CD4-positive, alpha-beta T cell treated with Interleukin-1 beta for 1 hour (primary cell): ENCODE measurements at places on chromosomes 11 and 22.

- no peak for DNase-seq
Observed at GRCh38 chr22:18033204-18033998, 9.0 kb upstream of the MICAL3 start.

- no peak for DNase-seq
Observed at GRCh38 chr22:19648419-19648929, 65.8 kb upstream of the SEPTIN5 start.

- DNase-seq: peak; percentile 93
Observed at GRCh38 chr22:39152511-39153219, at the start of gene CBX7. CBX7 (minus strand) TSS chr22:39152680; CDS start chr22:39152444, 236 bp downstream.

DNA sequence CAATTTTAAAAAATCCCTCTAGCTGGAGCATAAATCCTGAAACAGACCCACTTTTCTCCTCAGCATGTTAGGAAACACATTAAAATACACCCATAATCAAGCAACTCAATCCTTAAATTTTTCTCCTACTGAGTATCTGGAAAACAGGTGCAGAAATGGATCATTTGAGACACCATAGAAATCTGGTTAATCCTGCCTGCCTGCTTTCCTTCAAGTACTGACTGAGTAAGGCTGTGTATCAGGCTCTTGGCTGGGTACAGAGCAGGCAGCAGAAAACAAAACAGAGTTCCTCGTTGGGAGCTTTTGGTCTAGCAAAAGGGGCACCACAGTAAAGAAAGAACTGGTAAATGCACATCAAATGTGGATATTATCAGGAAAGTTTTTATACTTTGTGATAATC lies 1.9 kb downstream of the KCNQ1OT1 start:
- no peak for DNase-seq

DNA sequence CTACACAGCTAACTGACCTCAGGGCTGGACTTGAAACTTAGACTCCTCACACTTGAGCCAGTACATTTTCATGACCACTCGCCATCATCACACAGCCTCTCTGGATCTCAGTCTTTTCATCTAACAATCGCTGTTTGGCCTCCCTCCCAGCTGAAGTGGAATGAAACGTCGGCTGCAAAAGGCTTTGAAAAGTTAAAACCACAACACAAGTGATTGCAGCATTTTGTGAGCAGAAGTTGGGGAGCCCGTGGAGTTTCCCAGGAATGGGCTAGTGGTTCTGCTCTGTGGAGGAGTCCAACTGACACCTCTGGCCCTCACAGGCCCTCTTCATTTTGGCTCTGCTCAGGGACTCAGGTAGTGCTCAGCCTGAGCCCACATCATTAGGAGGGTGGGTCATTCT lies 35.9 kb upstream of the TRIM29 start:
- no peak for DNase-seq

- DNase-seq: no peak
Observed at GRCh38 chr11:14299921-14300320, 59.1 kb downstream of the RRAS2 start.

- no peak for DNase-seq
Observed at GRCh38 chr22:45993143-45993692, 16.3 kb upstream of the WNT7B start.

- DNase-seq: no peak
Observed at GRCh38 chr22:17684245-17684644, 45.7 kb downstream of the BCL2L13 start.

DNA sequence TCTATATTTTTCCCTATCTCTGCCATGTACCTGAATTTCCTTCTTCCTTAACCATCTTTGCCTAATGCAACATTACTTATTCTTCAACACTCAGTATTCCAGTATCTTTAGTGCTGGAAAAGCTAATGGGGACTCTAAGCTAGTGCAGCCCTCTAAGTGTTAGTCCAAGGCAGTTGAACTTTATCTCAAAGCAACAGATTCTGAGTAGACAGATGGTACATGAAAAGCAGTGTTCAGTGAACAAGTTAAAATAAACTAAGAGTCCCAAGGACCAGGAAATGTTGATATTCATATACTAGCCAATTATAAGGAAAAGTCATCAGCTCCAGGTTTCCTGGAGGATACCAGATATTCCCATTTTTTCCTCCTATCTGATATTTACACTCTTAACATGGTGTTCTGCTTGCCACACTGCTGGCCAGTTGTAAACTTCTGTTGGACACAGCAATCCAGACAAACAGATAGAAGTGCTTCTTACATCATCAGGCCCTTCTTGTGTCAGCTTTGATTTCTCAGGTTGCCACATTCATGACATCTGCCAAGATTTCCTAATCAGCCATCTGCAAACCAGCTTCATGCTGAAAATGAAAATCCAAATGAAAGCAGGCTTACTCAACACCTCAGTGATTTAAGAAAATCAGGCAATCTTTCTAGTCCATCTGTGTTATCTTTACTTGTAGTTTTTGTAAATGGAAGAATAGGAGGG lies 255.9 kb upstream of the POU2AF2 start:
- DNase-seq: peak; percentile 20

DNA sequence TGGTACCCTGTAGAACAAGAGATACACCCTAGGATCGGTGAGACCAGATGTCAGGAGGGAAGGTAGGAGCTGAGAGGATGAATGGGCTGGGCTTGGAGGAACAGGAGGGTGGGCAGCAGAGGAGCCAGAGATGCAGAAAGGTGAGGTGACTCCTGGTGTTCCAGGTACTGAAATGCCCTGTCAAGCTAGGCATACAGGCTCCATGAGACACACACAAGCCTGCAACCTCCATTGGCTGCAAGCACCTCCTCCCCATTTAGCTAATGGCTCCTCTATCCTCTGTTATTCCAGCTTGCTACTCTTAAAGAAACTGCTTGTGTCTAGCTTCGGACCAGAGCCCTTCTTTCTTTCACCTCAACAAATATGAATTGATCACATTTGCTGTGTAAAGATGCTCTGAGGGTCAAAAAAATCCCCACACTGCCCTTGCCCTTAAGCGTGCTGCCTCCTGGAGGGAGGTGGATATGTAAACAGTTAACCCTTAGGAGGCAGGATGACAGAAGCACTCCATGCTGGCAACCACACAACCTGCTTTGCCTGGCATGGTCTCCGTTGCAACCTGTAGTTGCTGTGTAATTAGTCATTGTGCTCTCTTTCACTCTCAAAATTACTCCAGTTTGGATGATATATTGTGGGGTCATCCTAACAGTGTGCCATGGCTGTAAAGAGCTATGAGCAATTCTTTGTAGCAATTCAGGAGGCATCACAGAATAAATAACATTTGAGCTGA lies 156.0 kb downstream of the PKNOX2 start:
- no peak for DNase-seq

- DNase-seq: peak; percentile 37
Observed at GRCh38 chr11:1946812-1947484, at the start of gene MRPL23. MRPL23 (plus strand) TSS chr11:1947332; CDS start chr11:1947363, 31 bp downstream.

GRCh38 chr22:22710719-22711531 lies 66.5 kb downstream of the GGTLC2 start:
- DNase-seq: peak; percentile 57

GRCh38 chr22:37397226-37397625 lies 30.1 kb downstream of the ELFN2 start:
- DNase-seq: no peak

GRCh38 chr22:47784367-47784983 lies 1022.0 kb downstream of the TBC1D22A start:
- DNase-seq: no peak

DNA sequence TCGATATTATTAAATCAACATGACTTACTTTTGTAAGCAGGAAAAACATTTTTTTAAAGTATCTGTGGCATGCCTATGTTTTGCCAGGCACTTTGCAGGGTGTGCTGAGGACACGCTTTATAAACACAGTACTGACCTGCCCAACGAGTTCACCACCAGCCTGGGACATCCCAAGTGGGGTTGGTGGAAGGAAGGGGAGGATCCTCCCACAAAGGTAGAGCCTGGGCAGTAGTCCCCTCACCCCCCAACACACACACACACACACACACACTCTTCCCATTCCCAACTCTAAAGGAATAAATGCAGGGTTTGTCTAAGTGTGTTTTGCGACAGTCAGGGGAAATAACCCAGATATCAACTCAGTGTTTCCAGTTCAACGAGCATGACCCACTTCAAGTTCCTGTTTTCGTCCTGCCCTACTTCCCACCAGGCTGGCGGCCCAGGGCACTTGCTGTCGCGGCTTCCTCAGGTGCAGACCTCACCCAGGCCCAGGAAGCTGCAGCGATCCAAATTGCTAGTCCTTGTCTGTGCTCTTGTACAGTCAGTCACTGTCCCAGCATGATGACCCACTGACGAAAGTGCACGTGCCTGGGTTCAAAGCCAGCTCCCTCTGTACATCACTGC lies 3.1 kb downstream of the CERK start:
- peak; percentile 72 for DNase-seq

DNA sequence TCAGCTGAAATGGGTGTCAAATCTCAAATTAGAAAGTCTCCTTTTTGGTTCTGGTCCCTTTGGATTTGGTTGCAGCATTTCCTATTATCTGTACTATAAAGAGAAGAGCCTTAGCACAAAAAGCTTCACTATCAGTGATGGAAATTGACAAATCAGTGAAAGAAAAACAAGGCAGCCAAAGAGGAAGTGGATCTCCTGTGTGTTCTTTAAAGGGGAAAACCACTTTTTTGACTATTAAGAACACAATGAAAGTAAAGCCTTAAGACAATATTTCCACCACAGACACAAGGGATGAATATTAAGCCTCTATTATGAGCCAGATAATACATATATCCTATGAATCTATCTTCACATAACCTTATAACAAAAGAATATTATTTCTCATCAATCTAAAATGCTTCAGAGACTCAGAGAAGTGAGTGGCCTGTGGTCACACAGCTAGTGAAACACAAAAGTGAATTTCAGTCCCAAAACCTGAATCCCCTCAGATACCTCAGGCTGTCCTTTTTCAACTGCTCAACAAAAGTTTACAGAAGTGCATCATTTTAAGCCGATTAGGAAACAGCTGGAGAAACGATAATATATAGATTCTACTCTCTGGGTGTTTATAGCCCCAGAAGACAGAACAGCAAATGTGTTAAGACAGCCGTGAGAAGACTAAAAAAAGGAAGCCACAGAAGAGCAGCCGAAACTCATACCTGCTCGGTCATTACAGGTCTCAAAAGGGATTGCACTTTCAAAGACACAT lies 24.4 kb upstream of the FSHB start:
- no peak for DNase-seq

DNA sequence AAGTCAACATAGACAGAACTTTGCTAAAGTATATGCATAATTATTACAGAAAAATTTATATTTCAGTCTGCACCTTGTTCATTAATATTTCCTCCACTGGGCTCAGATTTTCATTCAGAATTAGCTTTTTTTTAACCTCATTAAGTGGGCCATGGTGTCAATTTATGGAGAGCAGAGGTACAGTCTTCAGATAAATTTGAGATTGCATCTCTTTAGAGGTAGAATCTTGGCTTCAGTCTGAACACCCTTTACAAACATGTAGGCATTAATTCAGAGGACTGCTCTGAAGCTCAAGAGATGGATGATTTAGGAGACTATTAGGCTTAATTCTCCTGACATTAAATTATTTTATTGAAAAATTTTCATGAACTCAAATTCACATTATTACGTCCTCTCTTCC lies 3.4 kb upstream of the HBB start:
- DNase-seq: no peak

DNA sequence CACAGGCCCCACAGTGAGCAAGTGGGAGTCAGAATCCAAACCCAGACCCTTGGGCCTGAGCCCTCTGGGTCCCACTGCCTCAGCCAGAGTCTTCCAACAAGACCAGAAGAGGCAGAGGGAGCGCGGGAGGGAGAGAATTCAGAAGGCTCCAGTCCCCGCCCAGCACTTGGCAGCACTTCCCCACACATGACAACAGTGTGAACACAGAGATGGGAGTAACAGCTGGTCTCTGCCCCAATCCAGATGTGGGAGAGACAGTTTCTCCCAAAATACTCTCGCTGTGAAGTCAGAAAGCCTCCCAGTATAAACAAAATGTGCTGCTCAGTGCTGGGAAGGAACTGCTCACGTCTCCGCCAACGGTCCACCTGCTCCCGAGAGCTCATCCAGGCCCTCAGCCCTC lies 219.9 kb downstream of the MN1 start:
- DNase-seq: no peak

- no peak for DNase-seq
Observed at GRCh38 chr11:39239553-39239952, 2219.9 kb downstream of the LRRC4C start.

- no peak for DNase-seq
Observed at GRCh38 chr11:121435132-121435531, 17.0 kb upstream of the SORL1 start.

- DNase-seq: no peak
Observed at GRCh38 chr11:15651033-15651432, 536.3 kb downstream of the INSC start.

GRCh38 chr22:39574779-39575551 lies 4.4 kb downstream of the CACNA1I start:
- no peak for DNase-seq

DNA sequence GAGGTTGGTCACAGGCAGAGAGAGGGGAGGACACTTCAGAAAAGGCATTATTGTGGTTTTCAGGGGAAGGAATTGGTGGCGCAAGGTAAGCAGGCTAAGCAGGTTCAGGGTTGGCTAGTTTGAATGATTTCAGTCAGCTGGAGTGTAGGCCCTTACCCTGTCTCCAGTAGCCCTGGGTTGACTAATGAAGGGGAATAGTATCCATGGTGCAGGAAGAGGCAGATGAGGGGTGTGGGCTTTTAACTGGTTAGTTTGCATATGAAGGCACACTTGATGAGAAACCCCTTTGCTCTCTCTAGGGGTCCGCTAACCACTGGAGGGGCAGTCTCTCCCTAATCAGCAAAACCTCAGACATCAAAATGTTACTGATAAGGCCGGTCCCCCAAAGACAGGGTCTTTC lies 249.7 kb downstream of the AASDHPPT start:
- DNase-seq: no peak

GRCh38 chr11:100072131-100072530 lies 615.0 kb upstream of the ARHGAP42 start:
- no peak for DNase-seq

GRCh38 chr11:21895686-21896085 lies 297.2 kb upstream of the ANO5 start:
- no peak for DNase-seq

GRCh38 chr22:36022697-36023096 lies 5.9 kb downstream of the RBFOX2 start:
- DNase-seq: no peak

DNA sequence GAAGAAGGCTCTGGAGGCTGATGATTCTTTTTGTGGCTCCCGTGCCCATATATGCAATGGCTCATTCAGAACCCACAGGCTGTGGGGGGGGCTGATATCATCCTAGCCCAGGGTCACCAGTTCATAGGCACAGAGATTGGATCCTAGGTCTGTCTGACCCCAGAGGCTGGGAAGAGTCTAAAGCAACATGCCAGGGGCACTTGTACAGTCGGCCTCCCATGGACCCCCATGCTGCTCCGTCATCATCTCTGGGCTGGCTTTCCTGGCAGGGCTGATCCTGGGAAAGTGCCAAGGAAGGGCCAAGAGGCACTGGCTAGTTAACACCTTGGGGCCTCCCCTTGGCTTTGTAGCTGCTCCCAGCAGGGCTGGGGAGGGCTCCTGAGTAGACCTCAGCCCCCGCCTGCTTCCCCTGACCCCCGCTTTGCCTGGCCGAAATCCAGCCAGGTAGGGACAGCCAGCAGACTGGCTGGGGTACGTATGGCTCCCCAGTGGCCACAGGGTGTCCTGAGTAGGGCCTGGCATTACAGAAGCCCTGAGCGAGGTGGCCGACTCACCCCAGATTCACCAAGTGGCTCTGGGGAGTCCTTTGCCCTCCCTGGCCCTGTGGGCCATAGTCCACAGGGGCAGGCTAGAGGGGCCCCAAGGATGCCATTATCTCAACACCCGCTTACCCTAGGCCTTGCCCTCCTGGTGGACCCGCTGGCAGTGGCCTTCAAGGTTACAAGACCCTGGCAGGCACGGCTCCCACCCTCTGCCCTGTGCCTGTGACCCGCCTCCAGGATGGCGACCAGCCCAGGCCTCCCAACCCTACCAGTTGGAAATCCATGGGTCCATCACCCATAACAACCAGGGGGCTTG lies 22.5 kb downstream of the FADS3 start:
- DNase-seq: no peak
